ENCODE measurements at places on chromosomes 11 and 22. TPM values are rescaled to one million over a fixed set of nuclear protein-coding genes. Genes with fewer than 3 reads are reported as not detected.

LMO2 gene
- 13.9 TPM for total RNA-seq

GRCh38 chr11:119906376-119906775 lies 177.4 kb upstream of the NECTIN1 start:
- no peak for DNase-seq

GRCh38 chr11:131748151-131749050 lies 378.0 kb downstream of the NTM start:
- no peak for DNase-seq

CASP5 gene
- 0.21 TPM for total RNA-seq

DNA sequence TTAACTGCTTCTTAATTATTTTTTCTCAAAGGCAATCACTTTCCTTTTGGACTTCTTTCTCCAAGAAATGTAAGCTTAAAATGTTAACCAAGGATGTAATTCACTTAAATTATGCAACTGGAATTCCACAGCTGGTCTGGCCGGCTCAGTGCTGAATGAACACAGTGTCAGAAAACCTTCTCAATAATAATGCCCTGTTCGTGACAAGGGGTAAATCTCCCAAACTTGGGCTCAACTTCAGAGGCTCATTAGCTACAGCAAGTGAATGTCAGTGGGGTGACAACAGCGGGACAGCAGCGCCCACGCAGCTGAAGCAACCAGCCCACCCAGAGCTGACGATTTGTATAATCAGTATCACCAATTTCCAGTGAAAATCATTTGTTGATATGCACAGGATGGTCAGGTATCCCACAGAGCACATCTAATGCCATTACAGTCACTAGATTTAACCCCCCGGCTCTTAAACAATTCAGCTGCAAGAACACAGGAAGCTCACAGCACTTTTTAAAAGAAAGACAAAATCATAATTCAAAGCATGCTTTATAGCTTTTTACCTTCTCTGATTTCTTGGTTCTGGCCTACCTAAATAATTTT lies 704.8 kb downstream of the DLG2 start:
- no peak for DNase-seq

STK33 gene
- 6.5 TPM for total RNA-seq

MOGAT2 gene
- total RNA-seq, result 5.7 TPM

OLFML1 gene
- total RNA-seq, result 3.1 TPM

CST6 gene
- 2,600 TPM for total RNA-seq

GRCh38 chr11:84413549-84413948 lies 1127.4 kb upstream of the CCDC90B start:
- no peak for DNase-seq

DNA sequence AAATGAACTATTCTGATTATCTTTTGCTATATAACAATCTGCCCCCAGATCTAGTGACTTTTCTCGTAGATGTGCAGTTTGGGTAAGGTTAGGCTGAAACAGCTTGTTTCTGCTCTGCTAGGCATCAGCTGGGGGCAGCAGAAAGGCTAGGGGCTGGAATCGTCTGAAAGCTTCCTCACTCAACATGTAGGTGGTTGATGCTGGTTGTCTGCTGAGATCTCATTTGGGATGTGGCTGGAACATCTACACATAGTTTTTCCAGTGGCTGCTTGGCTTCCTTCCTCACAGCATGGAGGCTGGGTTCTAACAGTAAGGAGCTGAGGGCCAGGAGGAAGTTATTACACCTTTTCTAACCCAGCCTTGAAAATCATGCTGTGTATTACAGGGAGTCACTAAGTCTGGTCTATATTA lies 30.2 kb downstream of the USP47 start:
- no peak for DNase-seq

DNA sequence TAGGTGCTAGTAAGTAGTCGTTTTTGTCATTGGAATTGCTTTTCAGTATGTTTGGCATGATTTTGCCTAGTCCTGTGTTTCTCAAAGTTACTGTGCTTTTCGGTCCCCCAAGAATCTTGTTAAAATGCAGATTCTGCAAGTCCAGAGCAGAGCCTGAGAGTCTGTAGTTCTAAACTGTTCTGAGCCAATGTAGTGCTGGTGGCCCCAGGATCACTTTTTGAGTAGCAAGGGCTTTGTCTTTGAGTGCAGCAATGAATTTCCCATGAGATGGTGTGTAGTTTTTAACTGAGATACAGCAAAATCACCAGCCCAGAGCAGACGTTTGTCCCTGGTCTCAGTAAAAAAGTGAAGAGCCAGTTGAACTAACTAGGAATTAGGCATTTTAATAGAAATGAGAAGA lies 122.4 kb downstream of the NCAM1 start:
- no peak for DNase-seq

STIP1 gene
- total RNA-seq, result 86.0 TPM

HEPN1 gene
- not detected for total RNA-seq

NCAM1 gene
- 2.9 TPM for total RNA-seq

DNA sequence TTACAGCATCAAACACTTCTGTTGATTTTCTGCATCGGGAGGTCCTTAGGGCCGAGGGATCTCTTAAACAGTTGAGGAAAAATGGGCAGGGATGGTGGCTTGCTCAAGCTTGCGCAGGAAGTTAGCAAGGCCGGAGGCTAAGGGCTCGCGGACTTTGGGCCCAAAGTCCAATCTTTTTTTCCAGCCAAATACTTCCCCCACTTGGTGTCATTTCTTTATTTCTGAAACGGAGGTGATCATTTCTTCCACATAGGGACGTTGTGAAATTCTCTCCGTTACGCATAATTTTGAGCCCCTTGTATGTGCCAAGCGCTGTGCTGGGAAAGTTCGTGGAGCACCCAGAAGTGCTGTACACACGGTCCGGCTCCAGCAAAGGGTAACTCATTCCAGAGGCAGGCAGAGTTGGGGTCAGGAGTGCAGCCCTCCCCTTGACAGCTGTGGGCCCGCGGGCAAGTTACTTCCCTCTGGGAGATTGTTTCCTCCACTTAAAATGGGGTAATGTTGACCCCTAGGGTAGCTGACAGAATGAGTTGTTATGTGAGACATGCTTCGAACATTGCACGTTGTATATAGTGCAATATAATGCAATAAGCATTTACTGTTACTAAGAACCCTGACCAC lies 809 bp downstream of the MIEF1 start:
- DNase-seq, result no peak

DNA sequence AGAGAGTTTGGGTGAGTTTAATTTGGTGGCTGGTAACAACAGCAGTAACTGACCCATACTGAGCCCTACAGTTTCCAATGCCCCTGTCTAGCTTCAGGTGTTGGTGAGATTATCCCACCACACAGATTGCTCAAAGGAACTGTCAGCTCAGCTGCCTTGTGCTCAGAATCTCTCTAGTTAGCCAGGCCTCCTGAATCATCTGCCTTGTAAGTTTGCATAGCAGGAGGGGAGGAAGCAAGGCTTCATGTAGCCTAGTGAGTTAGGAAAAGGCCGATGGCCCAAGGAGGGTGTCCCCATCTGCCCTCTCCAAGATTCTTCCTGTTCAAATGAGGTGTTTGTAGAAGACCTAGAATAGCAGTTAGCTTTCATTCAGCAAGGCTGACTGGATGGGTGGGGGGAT lies 74.3 kb downstream of the MICAL2 start:
- DNase-seq, result no peak

GRCh38 chr22:19723983-19724827 lies 866 bp downstream of the GP1BB start:
- DNase-seq, result no peak

DNA sequence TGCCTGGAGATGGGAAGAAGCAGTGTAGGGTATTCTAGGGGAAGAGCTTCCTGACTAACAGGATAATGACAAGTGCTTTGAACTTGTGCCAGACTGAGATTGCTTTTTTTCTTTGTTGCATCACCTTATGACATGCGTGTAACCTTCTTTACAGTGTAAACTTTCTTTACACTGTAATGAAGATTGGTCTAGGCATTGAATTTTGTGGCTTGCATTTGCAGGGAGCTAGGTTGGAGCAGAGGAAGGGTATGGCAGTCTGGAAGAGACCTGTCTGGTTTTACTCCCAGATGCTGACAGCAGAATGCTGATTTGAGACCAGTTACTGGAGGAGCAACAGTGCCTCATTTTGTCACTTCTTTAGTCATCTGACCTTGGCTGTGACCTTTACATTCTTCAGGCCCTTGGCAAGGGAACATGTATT lies 5.6 kb downstream of the DDB2 start:
- no peak for DNase-seq

GRCh38 chr11:12906501-12906900 lies 102.6 kb upstream of the RASSF10 start:
- DNase-seq, result no peak

DNA sequence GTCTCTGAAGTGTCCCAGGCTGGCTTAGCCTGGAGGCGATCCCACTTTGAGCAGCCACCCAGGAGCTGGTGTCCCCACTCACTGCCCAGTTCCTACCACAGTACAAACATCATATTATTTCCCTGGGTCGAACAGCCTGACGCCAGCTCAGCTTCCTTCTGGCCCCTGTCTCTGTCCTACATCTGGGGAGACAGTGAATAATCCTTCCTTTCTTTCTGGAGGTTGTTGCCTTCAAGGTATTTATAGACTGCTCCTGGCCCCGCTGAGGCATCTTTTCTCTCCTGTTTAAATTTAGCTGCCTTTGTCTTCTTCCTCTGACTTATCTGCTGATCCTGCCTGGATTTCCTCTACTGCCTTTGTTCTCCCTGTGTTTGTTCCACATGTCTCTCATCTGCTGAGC lies 56.8 kb upstream of the LRRC55 start:
- DNase-seq, result no peak

DNA sequence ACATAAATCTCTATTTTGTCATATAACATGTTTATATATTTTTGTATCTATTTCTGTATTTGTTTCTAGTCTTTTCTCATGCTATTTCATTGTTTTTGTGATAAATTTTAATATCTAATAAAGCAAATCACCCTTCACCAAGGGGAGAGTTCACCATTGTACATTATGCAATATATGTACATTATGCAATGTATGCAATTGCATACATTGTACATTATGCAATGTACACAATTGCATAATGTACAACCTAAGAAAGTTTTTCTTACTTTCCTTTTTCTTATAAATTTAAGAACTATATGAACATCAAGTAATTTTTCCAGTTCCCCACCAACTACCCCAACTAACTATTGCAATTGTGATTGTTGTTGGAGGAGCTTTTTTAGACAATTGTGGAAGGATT lies 44.1 kb upstream of the GLYATL2 start:
- no peak for DNase-seq

DNA sequence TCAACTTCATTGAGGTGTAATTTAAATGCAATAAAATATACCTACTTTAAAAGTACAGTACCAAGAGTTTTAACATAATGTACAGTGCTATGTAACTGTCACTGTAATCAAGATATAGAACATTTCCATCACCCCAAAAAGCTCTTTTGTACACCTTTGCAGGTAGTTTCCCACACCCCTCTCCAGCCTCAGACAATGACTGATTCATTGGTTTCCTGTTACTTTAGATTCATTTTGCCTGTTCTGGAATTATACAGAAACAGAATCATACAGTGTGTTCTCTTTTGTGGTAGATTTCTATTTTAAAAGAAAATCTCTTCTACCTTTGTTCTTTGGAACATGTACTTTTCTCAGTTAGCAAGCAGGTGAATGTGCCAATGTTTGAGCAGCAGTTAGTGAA lies 38.2 kb downstream of the SHISA8 start:
- DNase-seq, result no peak

NCF4 gene
- total RNA-seq, result 5.4 TPM
